ENCODE measurements at places on chromosomes 12 and 14.

DNA sequence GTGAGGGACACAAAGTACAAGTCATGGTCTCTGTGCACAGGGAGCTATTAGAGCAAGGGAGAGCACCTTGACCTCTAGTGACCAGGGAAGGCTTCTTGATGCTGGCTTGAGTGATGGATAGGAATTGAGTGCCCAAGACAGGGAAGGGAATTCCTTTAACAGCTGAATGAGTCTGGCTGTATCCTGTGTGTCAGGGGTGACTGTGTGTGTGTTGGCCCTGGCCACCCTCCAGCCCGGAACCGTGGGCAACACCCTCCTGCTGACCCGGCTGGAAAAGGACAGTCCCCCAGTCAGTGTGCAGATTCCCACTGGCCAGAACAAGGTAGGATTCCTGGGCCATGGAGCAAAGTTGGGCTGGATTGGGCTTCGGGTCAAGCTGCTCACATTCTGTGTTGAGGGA lies 5.5 kb upstream of the PFDN5 start:
- peak; percentile 64 for DNase-seq

- peak; percentile 79 for DNase-seq
These were observed 118.3 kb downstream of the MGAT4C start for GRCh38 chr12:86137936-86138335.

- DNase-seq = no peak
These were observed 21.9 kb upstream of the PTCSC3 start for GRCh38 chr14:36198378-36198777.

DNA sequence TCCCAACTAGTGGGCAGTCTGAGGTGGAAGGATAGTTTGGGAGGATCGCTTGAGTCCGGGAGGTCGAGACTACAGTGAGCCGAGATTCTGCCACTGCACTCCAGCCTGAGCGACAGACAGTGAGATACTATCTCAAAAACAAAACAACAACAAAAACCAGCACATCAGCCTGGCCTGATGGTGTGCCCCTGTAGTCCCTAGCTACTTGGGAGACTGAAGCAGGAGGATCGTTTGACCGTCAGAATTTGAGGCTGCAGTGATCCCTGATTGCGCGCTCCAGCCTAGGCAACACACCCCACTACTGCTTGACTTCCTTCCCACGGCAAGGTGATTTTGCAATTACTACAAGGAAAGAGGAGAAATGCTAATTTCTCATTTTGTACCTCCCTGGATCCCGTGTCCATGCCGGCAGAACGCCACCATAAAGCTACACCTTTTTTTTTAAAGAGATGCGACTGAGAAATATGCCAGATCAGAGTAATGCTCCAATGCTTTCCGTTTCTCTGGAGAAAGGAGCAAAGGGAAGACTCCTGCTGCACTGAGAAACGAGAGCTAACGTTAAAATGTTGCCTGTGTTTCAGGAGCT lies 672 bp upstream of the SCFD1 start:
- peak; percentile 30 for DNase-seq

GRCh38 chr12:56299308-56299852 lies 750 bp downstream of the CS start:
- DNase-seq = peak; percentile 30

DNA sequence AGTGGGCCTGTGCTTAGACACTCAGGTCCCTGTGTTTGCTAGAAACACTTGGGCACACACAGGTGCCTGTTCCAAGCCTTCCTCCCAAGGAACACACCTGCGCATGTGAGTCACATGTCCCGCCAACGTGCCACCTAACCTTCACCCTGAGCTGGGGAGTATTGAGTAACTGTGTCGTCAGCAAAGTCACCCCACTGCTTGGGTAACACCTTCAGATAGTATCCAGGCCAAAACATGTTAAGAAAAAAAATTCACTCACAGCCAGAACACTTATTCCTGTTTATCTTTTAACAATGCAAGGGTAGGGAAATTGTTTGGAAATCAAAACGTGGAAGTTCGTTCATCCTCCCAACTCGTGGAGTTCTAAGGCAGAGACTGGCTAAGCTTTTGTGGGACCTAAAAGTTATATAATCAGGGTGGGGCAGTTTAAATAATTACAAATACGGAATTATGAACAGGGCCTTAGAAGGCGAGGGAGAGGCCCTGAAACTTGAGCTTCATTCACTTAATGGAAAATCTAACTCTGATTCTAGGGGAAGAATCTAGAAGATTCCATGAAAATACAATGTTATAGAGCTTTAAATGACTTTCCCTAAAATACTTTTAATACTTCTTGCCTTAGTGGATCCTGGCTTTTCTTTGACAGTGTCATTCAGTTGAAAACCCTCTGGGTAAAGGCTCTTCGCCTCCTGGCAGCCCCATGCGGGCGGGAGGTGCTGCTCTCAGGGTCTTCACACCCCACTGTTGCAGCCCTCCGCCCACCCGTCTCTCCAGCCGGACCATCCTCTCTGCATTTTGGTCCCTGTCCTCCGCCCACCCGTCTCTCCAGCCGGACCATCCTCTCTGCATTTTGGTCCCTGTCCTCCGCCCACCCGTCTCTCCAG lies 30.3 kb upstream of the ADIPOR2 start:
- DNase-seq = no peak

DNA sequence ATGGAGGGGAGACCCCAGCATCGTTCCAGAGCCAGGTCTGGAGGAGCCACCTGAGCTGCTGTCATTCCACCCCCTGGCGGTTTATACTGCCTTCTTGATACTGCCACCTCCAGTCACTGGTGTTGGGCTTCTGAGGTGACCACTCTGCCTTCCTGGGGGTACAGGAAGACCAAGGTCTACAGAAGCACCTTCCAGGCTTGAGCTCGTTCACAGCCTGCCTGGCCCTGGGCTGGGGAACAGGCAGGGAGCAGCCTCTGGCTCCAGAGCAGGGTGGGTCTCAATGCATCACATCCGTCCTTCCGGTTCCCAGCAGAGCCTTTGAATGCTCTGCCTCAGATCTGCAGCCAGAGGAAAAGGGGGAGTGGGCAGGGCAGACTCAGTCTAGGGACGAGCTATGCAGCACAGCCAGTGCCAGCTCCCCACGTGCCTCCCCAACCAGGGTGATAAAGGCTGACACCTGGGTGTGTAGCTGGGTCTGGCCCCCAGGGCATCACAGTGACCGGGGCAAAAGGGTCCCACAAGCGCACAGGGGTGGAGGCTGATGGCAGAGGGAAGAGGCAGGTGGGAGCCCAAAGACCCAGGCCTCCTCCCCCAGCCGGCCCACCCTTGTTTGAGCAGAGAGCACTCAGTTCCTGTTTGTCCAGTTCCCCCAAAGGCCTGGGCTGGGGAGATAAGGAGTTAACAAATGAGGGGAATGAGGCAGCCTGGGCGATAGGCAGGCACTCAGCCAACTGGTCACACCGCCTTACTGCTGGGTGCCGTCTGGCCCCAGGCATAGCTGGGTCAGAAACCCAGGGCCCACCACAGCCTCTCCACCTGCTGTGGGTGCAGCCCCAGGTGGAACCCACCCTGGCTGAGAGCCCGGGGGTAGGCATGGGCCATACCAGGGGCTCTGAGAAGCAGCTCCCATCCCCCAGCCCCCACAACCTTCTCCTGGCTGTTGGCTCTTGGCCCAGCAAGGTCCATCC lies 17.1 kb downstream of the DEGS2 start:
- DNase-seq = no peak

- peak; percentile 99 for DNase-seq
These were observed 17.1 kb upstream of the OR10P1 start for GRCh38 chr12:55619354-55620138.

GRCh38 chr12:24415934-24416333 lies 466.5 kb upstream of the SOX5 start:
- no peak for DNase-seq

DNA sequence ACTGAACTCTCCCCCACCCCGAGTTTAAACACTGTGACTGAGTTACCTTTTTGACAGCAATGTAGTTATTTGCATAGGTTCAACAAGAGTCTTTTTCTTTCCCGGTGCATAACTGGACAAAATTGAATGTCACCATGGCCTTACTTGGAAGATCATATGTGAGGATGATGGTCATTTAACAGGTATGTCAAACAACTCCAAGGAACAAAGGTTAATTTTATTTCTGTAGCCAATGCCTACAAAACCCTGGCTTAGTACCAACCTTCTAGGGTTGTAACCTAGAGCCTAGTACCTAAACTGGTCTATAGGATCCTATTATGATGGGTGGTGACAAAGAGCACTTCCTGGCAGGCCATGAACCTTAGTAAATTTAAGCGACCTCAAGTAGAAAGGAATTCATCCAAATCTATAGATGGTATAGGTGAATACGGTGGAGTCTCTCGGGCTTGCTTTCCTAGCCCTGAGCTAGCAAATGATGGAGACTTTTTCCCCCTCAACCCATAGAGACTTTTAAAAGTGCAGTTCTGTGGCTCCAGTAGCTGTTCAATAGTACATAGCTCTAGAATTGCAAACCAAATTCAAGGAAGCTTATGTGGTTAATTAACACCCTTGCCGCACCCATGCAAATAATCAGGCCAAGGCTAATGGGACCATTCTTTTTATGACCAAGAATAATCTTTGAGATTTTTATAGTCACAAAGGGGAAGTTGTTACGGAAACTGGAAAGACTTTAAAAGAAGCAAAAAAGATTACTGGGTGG lies 89.0 kb downstream of the SLC38A1 start:
- no peak for DNase-seq

GRCh38 chr12:47507221-47507620 lies 198.6 kb downstream of the RPAP3 start:
- DNase-seq = no peak

DNA sequence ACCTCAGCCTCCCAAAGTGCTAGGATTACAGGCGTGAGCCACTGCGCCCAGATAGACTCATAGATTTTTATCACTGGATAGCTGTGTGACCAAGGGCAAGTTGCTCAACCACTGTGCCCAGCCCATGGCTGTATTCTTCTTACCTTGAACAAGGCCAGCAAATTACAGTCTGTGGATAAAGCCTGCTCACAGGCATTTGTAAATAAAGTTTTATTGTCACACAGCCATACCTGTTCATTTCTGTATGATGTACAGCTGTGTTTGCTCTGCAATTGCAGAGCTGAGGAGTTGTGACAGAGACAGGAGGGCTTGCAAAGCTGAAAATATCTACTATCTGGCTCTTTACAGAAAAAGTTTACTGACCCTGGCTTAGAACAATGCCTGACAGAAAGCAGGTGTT lies 35.2 kb upstream of the LHX5 start:
- DNase-seq = peak; percentile 37

DNA sequence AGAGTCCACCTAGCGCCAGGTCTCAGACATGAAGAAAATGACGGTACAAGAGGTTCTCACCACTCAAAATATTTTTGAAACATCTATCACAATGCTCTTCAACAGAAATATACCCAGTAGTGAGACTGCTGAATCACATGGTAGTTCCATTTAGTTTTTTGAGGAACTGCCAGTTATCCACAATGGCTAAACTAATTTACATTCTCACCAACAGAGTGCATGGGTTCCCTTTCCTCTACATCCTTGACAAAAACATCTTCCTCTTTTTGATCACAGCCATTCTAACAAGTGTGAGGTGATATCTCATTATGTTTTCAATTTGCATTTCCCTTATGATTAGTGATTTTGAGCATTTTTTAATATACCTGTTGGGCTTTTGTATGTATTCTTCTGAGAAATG lies 5.7 kb upstream of the GPR65 start:
- no peak for DNase-seq

- no peak for DNase-seq
These were observed 183.8 kb downstream of the CALM1 start for GRCh38 chr14:90580377-90581335.

DNA sequence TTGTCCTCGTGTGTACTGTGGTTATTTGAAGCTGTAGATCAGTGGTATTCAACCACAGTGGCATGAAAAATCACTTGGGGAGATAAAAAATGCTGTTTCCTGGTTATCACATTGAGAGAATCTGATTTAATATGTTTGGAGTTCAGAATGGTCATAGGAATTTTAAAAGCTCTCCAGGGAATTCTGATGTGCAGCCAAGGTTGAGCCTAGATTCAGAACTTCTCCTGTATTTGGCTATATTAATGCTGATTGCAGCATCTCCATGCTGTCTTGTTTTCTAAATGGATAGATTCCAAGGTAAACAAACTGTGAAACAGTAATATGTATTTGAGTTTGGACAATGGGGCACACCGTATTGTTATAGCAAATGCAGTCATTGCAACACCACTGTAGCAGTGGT lies 982.2 kb upstream of the FBXO33 start:
- DNase-seq = peak; percentile 45

DNA sequence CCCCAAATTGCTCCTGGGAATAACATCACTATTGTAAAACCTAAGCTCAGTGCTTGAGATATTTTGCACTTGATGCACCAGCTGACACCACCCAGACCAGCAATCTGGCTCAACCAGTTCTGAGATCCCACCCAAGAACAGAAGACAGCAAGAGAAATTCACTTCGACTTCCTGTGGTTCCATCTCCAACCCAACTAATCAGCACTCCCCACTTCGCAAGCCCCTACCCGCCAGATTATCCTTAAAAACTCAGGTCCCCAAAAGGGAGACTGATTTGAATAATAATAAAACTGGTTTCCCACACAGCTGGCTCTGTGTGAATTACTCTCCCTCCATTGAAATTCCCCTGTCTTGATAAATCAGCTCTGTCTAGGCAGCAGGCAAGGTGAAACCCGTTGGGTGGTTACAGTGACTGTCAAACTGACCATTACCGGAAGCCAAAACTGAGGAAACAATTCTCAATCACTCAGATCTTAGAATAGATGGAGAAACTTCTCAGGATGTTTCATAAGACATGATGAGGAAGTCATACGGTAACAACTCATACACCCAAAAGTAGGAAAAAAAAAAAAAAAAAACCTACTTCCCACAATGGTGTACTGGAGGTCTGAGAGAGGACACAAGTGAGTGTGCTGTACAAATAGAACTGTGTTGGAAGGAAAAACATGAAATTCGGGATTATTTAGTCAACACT lies 92.4 kb downstream of the TMTC1 start:
- DNase-seq = no peak

DNA sequence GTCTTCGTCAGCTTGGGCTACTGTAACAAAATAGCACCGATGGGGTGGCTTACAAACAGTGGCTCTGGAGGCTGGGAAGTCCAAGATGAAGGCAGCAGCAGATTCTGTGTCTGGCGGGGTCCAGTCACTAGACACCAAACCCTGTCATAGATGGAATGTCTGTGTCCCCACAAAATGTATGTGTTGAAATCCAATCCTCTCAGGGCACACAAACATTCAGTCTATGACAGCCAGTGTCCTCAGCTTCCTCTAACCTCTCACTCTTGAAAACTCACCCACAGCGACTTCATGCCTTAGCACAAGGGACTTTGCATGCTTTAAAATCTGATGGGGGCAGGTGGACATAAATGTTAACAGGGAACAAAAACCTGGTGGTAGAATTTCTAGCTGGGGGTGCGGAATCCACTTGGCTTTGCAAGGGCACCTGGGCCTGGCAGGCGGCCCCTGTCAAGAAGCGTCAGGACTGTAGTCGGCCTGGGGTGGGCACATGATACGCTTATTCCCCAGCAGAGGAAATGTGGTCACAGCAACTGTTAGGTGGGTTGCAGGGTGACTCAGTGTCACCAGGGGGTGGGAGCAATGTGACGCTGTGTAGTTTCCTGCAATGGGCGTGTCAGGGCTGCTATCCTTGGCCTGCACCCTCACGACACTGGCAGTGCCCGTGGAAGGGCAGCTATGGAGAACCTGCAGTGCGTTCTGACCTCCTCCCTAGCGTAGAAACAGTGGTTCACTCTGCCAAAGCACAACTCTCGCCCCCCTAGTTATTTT lies 17.7 kb downstream of the RIN3 start:
- no peak for DNase-seq

All from PC-3 (cell line).